ENCODE measurements at places on chromosomes 12 and 14. TPM values are rescaled to one million over a fixed set of nuclear protein-coding genes. Genes with fewer than 3 reads are reported as not detected.

NOVA1 gene
- 4.8 TPM for total RNA-seq

DEPDC4 gene
- total RNA-seq = 1.1 TPM

C12orf50 gene
- not detected for total RNA-seq

CRIP1 gene
- total RNA-seq = 5.1 TPM

KRT72 gene
- not detected for total RNA-seq

RPGRIP1 gene
- total RNA-seq = not detected

NFATC4 gene
- 76.4 TPM for total RNA-seq

CLEC9A gene
- total RNA-seq = not detected

ASB8 gene
- 12.4 TPM for total RNA-seq

HAL gene
- total RNA-seq = 1.2 TPM

INHBC gene
- total RNA-seq = not detected

LTBR gene
- 80.0 TPM for total RNA-seq

METTL3 gene
- total RNA-seq = 44.6 TPM

TMEM179 gene
- not detected for total RNA-seq

DNAH10 gene
- 0.46 TPM for total RNA-seq

LHX5 gene
- total RNA-seq = not detected

SAMD4A gene
- total RNA-seq = 30.0 TPM

C3AR1 gene
- 0.07 TPM for total RNA-seq

ALX1 gene
- total RNA-seq = not detected

ANO6 gene
- 93.6 TPM for total RNA-seq

OR6C2 gene
- total RNA-seq = not detected

DTX3 gene
- 24.3 TPM for total RNA-seq

SERPINA3 gene
- 9.7 TPM for total RNA-seq

RNASE3 gene
- total RNA-seq = not detected

TMEM52B gene
- total RNA-seq = not detected

GPRC5D gene
- 0.13 TPM for total RNA-seq

MANSC4 gene
- not detected for total RNA-seq

ACADS gene
- 6.6 TPM for total RNA-seq

DNAJC22 gene
- 2.1 TPM for total RNA-seq

DHRS2 gene
- total RNA-seq = not detected

ANO4 gene
- 0.26 TPM for total RNA-seq

CLEC2B gene
- total RNA-seq = 4.8 TPM

RAB2B gene
- 40.9 TPM for total RNA-seq

GPD1 gene
- total RNA-seq = 0.20 TPM

SUSD6 gene
- 18.9 TPM for total RNA-seq

TTC9 gene
- 1.8 TPM for total RNA-seq

KRT5 gene
- 0.52 TPM for total RNA-seq

TAMALIN gene
- total RNA-seq = 2.7 TPM

TMEM30B gene
- total RNA-seq = 0.86 TPM

GDF11 gene
- 15.3 TPM for total RNA-seq

PPP1R1A gene
- not detected for total RNA-seq

SMCO2 gene
- total RNA-seq = 0.40 TPM

STON2 gene
- total RNA-seq = 0.85 TPM

SLC17A8 gene
- total RNA-seq = not detected

BATF gene
- total RNA-seq = 0.26 TPM

GDF3 gene
- total RNA-seq = not detected

STXBP6 gene
- total RNA-seq = 1.7 TPM

KLRC2 gene
- total RNA-seq = not detected

ACOT4 gene
- 0.98 TPM for total RNA-seq

BCL2L14 gene
- not detected for total RNA-seq

CD69 gene
- total RNA-seq = not detected

SYNDIG1L gene
- total RNA-seq = under 0.01 TPM

ADAM20 gene
- 2.4 TPM for total RNA-seq

CACNA2D4 gene
- total RNA-seq = 1.5 TPM

BHLHE41 gene
- 6.1 TPM for total RNA-seq

SIX1 gene
- 4.6 TPM for total RNA-seq

ATL1 gene
- 4.0 TPM for total RNA-seq

SVOP gene
- total RNA-seq = not detected

SLC39A2 gene
- total RNA-seq = not detected
